EL (cell line): ENCODE measurements at places on chromosomes 6 and 20.

- no peak for DNase-seq
Measured at GRCh38 chr20:48782901-48783308, 44.9 kb downstream of the PREX1 start.

DNA sequence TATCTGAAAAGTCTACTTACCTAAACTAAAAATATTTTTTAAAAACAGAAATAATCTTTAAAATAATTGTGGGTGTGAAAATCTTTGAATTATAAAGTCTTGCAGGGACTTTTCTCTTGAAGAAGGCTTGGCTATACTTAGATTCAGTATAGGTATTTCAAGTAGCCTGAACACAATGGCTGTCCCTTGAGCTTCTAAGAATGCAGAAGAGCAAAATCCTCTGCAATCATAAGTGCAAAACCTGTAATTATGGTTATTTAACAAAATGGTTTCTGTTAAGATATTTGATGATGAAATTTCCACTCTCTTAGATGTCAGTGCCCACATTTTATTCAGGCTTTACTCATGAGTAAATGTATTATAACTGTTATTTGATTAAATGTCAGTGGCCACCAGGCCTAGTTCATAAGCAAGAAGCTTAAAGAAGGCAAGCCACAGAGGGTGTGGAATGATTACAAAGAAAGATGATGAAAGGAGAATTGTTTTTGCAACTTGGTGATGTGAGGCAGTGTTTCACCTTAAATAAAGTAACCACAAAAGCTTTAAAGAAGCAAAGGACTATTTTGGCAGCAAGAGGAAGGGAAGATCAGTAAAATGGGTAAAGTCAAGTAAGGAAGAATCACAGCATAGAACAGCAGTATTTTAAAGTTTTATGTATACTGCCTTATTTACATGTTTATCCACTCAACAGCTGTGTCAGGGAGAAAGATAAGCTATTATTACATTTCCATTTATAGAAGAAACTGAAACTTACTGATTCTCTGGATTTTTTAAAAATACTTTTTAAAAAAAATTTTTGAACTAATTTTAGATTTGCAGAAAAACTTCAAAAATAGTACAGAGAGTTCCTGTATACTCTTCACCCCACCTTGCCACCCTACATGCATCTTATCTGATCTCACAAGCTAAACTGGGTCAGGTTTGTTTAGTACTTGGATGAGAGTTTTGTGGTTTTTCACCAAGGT, 351.2 kb upstream of the RUNX2 start:
- no peak for DNase-seq

DNA sequence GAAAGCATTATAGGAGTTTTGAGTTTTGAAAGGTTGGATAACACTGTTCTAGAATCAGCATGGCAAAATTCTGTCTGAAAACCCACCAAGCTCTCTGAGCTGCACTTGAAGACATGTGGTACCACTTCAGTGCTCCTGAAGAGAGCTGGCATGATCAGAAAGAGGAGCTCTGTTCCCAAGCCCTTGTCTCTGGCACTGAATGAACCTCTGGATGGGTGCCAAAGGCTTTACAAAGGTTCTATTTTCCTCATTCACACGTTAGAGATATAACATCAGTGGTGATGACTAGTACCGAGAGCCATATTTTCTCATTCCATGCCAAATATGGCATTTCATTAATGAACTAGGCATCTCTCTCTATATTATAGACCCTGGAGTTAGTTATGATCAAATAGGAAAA, 301.8 kb upstream of the ID4 start:
- no peak for DNase-seq

DNA sequence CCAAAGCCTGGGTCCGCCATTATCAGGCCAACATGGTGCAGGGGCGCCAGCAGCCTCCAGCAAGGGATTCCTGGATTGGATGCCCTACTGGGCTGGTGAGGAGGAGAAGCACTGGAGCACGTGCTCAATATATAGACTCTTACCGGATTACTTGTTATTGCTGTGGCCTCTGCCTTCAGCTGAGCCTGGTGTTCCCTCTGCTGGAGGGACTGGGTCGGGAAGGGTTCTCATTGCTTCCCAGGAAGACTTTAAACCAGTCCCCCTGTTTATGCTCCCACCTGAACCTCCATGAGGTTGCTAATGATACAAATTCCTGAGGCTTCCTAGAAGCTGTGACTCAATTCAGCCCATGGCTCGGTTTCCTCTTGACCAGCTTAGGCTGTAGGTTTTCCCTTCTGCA, 186.7 kb upstream of the ARID1B start:
- no peak for DNase-seq

DNA sequence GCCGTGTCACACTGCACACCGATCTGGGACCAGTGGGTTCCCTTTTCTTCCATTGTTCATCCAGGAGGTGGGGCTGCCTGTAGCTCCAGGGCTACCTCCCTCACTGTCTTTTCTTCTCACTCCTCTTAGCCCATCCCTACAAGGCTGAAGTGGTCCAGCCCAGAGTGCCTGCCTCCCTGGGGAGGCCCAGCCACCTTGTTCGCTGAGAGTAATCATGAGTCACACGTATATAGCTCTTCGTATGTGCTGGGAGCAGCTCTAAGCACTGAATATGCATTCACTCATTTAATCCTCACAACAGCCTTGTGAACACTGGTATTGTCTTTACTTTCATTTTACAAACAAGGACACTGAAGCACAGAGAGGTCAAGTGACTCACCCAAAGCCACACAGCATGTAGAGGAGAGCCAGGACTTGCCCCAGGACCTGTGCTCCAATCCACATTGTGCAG, 14.7 kb upstream of the CCDC167 start:
- peak; percentile 65 for DNase-seq

DNA sequence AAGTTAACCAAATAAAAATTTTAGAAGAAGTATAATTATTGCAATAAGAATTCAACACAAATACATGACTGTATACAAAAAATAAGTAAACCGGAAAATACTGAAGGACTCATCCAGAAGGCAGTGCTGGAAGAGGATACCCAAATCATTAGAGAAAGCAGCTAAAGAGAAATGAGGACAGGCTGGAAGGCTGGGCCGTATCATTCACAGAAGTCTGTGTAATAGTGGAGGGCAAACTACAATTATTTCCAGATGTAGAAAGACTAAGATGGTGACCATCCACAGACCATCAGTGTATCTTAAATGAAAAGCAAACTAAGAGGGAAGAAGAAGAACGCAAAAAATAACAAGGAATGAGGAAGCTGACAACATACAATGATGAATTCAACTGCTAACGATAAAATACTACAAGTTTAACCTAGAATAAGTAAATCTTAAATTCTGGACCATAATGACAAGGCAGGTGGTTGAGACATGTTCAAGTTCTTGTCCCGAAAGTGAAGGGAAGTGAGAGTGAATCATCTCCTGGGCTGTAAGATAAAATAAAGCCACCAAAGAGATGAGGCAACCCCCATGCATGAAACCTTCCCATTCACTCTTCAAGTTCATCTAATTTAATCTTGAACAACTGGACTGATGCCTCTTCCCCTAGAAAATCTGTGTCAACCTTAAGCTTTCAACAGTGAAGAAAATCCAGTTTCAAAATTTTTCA, 71.5 kb downstream of the SLC23A2 start:
- no peak for DNase-seq

- DNase-seq: peak; percentile 29
Measured at GRCh38 chr20:2874456-2874855, 1.2 kb downstream of the PTPRA start.

- peak; percentile 21 for DNase-seq
Measured at GRCh38 chr6:138086573-138087196, 20.5 kb downstream of the PERP start.

DNA sequence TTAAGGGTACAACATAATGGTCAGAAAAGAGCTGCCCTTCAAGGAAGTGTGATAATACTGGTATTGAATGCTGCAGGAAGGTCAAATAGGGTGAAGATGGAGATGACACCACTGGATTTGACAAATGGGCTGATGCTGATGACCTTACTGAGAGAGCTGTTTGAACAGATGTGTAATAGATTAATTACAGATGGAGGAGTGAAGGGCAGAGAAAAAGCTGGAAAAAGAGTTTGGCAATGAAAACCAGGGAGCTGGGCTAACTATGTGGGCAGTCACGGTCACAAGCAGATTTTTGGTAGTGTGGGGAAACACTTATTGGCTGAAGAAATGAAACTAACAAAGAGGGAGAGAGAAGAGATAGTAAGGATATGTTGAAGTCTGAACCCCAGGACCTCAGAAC, 83.6 kb upstream of the ENPP5 start:
- no peak for DNase-seq

GRCh38 chr6:43016943-43017334, 2.9 kb downstream of the KLHDC3 start:
- DNase-seq: no peak

GRCh38 chr20:48463916-48464315, 363.9 kb downstream of the PREX1 start:
- peak; percentile 28 for DNase-seq

DNA sequence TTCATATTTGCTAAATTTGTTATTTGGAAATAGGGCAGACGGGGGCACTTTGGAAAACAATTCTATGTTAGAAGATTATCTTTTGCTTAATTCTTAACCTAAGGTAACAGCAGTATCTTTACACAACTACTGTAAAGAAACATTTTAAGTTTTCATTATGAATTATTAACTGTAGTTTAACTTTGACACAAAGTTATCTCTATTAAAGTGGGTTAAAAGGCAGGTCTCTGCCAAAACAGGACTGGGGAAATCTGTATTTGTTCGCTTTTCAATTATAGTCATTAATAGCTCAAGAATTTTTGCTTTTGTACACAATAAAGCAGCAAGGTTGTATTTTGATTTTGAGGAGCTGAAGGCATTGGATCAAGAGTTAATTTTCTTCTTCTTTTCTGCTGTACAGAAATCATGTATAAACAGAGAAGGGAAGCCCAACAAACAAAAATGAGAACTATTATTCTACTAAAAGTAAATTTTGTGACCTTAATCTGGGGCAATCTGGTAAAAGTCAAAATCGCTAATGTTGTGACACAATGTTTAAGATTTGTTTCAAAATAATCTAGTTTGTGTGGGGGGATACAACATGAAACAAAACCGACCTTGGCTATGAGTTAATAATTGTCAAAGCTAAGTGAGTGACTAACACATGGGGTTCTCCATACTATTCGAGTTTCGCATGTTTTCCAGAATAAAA, 2.9 kb downstream of the STAU1 start:
- DNase-seq: no peak

- DNase-seq: no peak
Measured at GRCh38 chr6:6987749-6988148, 120.0 kb upstream of the RREB1 start.

- no peak for DNase-seq
Measured at GRCh38 chr6:113979937-113980336, 9.0 kb upstream of the HDAC2 start.

GRCh38 chr20:34037121-34037520, 43.4 kb downstream of the RALY start:
- no peak for DNase-seq

- DNase-seq: no peak
Measured at GRCh38 chr6:15338476-15338875, 92.6 kb downstream of the JARID2 start.

DNA sequence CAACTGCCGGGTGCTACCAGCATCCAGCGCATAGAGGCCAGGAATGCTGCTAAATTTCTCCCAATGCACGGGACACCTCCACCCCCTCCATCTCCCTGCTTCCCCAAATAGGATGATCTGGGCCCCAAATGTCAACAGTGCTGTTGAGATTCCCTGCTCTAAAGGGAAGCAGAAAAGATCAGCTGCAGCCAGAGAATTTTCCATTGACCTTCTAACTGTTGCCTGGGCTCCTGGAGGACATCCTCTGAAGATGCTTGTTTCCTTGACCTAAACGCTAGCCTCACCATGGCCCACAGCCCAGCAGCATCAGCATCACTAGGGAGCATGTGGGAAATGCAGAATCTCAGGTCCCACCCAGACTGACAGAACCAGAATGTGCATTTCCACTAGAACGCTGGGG, 161.3 kb downstream of the GMPR start:
- DNase-seq: no peak

DNA sequence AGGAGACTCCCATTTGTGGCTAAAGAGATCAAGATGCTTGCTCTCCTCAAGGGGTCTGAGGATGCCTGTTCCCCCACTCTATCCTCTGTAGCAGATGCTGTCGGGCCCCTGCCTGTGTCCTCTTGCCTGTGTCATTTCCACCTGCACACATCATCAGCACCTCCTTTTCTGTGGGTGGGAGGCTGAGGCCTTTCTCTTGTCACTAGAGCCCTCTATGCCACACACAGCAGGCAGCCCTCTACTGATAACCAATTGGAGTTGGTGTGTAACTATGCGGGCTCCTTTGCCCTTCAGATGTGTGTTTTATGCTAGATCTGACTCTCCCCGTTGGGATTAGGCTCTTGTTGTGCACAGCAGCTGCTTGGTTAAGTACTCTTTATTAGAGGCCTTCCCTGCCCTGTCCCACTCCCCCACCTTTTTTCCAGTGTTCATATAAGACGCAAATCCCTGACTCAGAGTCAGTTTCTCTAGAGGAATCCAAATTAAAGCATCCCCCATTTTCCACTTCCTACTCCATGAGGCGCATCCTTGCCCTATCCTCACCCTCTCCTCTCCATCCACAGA, 7.7 kb downstream of the TREML2 start:
- DNase-seq: no peak

DNA sequence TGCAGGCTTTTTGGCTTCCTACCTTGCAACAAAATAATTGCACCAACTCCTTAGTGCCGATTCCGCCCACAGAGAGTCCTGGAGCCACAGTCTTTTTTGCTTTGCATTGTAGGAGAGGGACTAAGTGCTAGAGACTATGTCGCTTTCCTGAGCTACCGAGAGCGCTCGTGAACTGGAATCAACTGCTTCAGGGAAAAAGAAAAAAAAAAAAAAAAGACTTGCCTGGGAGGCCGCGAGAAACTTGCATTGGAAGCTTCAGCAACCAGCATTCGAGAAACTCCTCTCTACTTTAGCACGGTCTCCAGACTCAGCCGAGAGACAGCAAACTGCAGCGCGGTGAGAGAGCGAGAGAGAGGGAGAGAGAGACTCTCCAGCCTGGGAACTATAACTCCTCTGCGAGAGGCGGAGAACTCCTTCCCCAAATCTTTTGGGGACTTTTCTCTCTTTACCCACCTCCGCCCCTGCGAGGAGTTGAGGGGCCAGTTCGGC, 420 bp downstream of the SOX4 start:
- DNase-seq: peak; percentile 67

DNA sequence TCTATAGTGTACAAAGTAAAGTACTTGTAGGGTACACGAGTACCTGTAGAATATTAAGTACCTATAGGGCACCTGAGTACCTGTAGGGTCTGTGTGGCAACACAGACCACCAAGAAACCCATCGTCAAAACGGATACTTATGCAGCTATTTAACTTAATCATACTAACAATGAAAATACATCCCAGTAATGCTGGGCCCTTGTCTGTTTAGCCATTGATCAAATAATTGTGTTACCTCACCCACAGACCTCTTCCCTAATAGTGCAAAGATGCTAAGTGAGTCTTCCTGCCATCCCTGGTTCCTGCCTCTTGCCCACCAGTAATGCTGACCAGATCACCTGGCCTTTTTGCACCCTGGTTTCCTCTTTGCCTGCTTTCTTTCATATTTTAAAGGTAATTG, 7.5 kb upstream of the COL10A1 start:
- DNase-seq: no peak

DNA sequence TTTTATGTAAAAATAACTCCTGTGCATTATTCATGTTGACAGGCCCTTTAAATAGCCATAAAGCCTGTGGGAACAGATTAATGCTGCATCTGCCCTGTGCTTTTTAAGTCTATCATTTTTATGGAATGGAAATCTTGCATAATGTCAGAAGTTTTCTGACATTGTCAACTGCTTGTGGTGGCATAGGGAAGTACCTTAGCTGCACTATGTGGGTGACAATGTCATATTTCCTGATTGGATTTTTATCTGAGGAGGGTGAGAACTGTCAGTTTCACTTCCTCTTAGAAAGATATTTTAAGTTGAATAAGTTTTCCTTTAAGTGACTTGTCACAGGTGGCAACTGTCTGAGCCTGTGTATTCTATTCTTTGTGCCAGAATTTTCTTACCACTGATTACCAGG, 267.9 kb downstream of the PLCB1 start:
- DNase-seq: no peak
